ENCODE measurements at places on chromosomes 16 and 17. TPM values are rescaled to one million over a fixed set of nuclear protein-coding genes. Genes with fewer than 3 reads are reported as not detected.

- DNase-seq = no peak
Observed at GRCh38 chr16:86229283-86229682, 281.0 kb upstream of the FOXF1 start.

The PRAC1 gene
- total RNA-seq = not detected

GRCh38 chr17:61235001-61235826 lies 164.4 kb upstream of the TBX2 start:
- no peak for DNase-seq

The BICDL2 gene
- 1.6 TPM for total RNA-seq

The FZD2 gene
- 0.36 TPM for total RNA-seq

DNA sequence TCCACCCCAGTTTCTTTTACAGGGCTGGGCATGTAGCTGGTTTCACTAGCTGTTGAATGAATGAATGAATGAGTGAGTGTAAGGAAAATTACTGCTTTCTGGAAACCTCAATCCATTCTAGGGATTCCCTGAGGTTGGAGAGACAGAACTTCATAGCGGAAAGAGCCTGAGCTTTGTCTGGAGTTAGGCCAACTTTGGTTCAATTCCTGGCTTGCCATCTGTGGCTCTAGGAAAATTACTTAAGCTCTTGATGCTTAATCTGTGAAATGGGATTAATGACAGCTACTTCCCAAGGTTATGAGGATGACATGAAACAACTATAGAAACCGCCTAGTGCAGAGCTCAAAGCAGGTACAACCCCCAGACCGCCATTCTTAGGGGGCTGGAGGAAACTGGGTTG lies 76.3 kb upstream of the AXIN2 start:
- DNase-seq = no peak

DNA sequence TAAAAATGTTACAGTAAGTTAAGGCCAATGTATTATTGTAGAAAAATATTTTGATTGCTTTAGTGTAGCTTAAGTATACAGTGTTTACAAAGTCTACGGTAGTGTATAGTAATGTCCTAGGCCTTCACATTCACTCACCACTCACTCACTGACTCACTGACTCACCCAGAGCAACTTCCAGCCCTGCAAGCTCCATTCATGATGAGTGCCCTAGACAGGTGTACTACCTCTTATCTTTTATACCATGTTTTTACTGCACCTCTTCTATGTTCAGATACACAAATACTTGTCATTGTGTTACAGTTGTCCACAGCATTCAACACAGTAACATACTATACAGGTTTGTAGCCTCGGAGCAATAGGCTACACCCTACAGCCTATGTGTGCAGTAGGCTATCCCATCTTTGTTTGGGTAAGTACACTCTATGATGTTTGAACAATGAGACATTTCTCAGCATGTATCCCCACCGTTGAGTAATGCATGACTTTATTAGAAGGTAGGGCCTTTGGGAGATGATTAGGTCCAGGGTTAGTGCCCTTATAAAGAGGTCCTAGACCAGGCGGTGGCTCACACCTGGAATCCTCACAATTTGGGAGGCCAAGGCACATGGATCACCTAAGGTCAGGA lies 117.8 kb downstream of the SLC39A11 start:
- DNase-seq = no peak

GRCh38 chr16:27853651-27854050 lies 209.9 kb downstream of the GSG1L start:
- no peak for DNase-seq

The NPTX1 gene
- total RNA-seq = 2.5 TPM

The MIF4GD gene
- 44.8 TPM for total RNA-seq

The PIRT gene
- not detected for total RNA-seq

- no peak for DNase-seq
Observed at GRCh38 chr17:10224582-10225195, 26.3 kb upstream of the GAS7 start.

- DNase-seq = no peak
Observed at GRCh38 chr16:3536271-3536731, 35.5 kb downstream of the CLUAP1 start.

The LRRC36 gene
- total RNA-seq = 0.64 TPM

The FBF1 gene
- total RNA-seq = 36.0 TPM

DNA sequence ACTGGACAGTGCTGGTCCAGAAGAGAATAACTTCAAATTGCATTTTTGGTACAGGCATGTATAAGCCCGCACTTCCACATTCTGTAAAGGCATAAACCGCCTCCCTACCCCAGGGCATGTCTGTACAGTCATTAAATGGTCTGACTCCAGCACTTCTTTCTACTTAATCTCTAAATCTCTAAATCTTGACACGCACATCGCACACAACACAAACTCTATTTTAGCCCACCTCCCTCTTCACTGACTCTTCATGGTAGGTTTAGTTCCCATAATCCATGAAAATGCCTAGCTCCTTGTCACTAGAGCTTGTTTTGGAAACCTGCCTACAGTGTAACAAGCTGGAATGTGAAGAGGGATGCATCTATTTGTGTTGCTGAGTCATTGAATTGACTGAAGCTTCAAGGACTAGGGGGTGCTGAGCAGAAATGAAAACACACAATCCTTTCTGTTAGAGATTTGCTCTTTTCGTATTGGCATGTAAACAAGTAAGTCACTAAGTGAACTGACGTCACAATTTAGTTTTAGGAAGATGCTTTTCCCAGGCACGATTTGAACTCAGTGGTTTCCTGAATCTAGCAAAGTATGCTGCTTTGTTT lies 1.6 kb upstream of the DUSP14 start:
- no peak for DNase-seq

The TMEM235 gene
- total RNA-seq = not detected

DNA sequence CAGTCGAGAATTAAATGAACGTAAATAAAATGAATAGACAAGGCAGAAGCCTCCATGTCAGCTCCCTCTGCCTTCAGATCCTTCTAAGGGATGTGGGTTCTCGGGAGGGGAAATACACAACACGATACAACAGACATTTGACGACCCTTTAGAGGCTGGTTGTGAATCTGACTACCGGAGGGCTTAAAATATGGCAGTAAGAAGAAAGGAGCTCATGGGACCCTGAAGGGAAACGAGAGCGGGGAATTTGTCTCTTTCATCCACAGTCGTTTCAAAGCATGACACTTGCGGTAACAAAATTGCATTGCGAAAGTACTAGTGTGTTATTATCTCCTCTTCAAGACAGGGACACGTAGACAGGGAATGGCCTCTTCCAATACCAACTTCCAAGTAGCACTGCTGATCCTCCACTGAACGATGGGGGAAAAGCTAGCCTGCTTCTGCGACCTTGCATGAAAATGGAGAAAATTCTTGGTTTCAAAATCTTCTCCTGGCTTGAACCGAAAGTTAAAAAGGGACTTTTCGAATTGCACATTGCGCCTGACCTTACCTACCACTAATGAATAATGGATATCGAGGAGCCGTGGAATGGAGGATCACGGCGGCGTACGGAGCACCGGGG lies 1.2 kb upstream of the TNRC6C start:
- DNase-seq = no peak

DNA sequence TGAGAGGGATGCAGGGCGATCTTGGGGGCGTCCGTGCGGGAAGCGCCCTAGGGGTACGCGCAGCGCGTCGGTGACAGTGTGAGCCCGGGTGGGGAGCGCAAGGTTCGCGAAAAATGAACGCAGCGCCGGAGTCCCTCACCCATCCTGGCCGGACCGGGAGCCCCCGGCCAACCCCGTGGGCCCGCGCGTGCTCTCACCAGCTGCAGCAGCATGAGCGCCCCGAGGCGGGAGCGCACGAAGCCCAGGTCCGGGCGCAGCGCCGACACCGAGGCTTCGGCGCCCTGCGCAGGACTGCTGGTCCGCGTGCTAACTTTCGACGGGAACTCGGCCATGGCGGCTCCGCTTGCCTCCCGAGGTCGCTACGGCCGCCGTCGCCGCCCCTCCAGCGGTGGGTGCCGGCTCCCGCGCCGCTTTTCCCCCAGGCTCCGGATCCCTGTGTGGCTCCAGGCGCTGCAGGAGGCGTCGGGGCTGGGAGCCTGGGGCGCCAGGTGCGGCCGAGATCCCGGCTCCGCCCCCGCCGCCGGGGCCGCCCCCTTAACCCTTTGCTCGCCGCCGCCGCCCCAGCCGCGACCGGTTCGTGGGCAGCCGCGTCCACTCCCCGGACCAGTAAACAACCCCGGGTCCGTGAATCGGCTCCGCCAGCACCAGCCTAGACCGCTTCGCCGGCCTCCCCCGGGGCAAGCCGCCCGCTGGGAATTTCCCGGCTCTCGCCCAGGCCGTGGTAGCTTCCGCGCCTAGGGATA lies at the start of gene PLLP:
Gene PLLP (minus strand): TSS at position 464 of the 743 bp plus-strand sequence. CDS start 132 bp downstream, at position 332.
- DNase-seq = peak; percentile 69

- DNase-seq = no peak
Observed at GRCh38 chr17:81638683-81639082, 1.7 kb downstream of the TSPAN10 start.

DNA sequence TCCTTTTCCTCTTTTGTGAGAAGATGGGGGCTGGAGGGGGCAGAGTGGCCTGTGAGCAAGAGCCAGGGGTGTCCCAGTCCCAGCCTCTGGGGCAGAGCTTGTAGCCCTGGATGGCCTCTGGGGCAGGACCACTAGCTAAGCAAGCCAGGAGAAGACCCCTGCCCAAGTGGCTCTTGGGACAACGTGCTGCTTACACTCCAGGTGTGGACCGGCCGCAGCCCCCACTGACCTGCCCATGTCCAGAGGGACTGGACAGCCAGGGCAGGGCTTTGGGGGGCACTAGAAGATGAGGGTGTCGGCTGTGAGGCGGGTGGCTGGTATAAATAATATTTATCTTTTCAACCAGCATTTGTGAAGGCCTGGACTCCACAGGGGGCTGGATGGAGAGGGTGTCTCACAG lies 9.2 kb upstream of the SPPL2C start:
- DNase-seq = no peak

The FOXO3B gene
- total RNA-seq = 4.2 TPM

The ITGAD gene
- 0.09 TPM for total RNA-seq

DNA sequence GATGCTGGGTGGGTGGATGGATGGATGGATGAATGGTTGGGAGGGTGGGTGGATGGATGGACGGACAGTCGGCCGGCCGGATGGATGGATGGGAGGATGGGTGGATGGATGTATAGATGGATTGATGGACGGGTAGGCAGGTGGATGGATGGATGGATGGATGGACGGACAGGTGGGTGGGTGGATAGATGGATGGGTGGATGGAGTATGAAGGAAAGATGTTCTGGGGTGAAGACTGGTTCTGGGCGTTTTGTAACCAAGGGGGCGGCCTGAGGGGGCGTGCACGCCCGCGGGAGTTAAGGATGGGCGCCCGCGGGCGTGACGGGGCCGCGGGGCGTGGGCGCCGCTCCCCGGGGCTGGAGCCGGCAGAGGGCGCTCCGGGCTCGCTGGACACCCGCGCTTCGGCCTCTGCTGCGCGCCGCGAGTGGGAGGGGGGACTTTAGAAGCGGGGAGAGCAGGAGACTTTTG lies at the start of gene NECAB2:
Gene NECAB2 (plus strand): TSS at position 407 of the 468 bp plus-strand sequence. CDS start 405 bp downstream, outside the sequence.
- peak; percentile 60 for DNase-seq

The SPN gene
- 263 TPM for total RNA-seq

The FBXW10B gene
- not detected for total RNA-seq

GRCh38 chr17:68903286-68903685 lies 51.9 kb downstream of the ABCA8 start:
- DNase-seq = no peak

- no peak for DNase-seq
Observed at GRCh38 chr17:57911834-57912673, 43.2 kb downstream of the CUEDC1 start.

DNA sequence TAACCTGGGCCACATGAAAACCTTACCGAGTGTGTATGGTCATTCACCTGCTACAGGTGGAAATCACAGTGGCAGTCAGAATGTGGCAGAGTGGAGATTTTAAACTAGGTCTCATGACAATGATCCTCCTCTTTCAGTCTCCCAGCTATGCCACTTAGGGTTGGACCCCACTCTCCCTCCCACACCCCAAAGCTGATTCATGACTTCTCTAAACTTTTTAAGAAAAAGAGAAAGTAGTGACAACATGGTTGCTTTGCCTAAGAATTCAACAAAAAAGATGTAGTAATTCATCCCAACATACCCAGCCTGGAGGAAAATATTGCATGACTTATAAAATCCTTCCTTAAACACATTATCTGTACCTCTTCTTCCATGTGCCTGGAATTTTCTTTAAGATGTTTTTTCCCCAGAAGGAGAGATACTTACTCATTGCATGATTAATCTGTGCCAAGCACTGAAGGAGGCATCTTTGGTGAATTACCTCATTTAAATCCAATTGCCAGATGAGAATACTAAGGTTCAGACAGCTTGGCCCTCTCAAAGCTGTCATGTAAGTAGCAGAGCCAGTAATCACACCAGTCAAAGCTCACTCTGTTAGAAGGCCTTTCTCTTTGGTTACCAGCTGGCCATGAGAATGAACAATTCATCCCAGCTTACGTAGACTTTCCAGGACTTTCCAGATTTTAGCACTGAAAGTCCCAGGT lies 119.9 kb downstream of the COPRS start:
- no peak for DNase-seq

The SSTR5 gene
- total RNA-seq = not detected
